ENCODE measurements at places on chromosomes 5 and 9. TPM values are rescaled to one million over a fixed set of nuclear protein-coding genes. Genes with fewer than 3 reads are reported as not detected.

CNTNAP3B gene
- not detected for total RNA-seq

DNA sequence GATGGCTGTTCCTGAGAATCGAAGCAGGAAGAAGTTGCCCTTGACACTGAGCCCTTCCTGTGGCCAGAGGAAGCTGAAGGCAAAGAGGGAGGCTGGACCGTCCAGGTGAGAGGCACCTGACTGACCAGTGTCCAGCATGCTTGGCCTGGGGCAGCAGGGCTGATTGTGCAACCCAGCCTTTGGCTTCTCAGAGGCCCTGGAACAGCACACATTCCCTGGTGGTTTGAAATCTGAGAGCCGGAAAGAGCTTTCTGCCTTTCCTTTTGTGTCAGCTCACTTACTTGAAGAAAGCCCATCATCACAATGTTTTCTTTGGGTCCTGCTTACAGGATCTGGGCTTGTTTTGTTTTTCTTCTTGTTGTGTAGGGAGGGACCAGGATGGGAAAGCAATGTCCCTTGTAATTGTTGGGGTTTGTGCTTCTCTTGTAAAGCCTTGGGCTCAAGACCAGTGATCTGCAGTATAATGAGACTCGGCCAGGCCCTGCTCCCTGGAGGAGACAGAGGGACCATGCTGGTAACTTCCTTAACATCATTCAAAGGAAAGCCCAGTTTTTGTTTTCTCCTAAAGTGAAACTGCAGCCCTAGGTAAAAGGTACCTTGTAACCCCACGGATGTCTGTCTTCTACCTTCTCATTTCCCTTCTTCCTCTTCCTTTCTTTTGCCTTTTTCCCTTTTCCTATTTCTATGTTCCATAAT lies 213.7 kb downstream of the NXNL2 start:
- H3K36me3 ChIP-seq, result no peaks in the 10 kb centered on the region
- H3K4me1 ChIP-seq, result no peaks in the 10 kb centered on the region
- no peak for DNase-seq
- H3K27ac ChIP-seq, result no peak overlapping the region
- peaks cover 11% of the 10 kb centered on the region for H3K27me3 ChIP-seq

PCDHGB2 gene
- 0.10 TPM for total RNA-seq

STK32A gene
- not detected for total RNA-seq

DNA sequence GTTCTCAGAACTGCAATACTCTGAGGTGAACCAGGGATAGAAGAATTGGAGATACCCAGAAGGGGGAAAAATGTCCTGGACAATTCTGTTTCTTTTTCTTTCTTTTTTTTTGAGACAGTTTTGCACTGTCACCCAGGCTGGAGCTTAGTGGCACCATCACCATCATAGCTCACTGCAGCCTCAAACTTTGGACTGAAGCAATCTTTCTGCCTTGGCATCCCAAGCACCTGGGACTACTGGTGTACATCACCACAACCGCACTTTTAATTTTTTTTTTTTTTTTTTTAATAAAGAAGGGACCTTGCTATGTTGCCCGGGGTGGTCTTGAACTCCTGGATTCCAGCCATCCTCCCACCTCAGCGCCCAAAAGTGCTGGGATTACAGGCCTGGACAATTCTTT lies 1.9 kb downstream of the EMB start:
- peaks cover 5% of the 10 kb centered on the region for H3K36me3 ChIP-seq
- peak overlapping the region; percentile 92 for H3K4me3 ChIP-seq

DNA sequence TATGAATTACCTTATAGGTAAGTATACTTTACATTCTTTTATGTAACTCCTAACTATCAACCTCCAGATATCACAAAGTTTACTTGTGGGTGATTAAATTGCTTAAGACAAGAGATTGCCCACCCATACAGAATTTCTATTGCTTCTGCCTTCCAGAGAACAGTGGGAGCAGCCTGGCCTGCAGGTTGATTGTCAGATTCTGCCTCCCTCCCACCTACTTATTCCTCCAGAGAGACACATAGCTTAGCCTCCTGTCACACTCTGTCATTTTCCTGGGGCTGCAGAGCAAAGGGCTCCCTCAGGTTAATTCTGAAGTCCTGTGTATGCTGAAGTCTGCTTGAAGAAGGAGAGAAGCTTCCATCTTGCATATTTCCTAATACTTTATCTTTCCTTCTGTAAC lies 48.5 kb upstream of the DHFR start:
- DNase-seq, result no peak
- H3K4me3 ChIP-seq, result no peak overlapping the region
- H3K4me1 ChIP-seq, result peaks cover 11% of the 10 kb centered on the region
- no peaks in the 10 kb centered on the region for H3K27me3 ChIP-seq

GRCh38 chr5:174338185-174339010 lies 292.9 kb downstream of the NSG2 start:
- no peak overlapping the region for H3K27ac ChIP-seq
- DNase-seq, result no peak
- no peaks in the 10 kb centered on the region for H3K4me1 ChIP-seq
- no peaks in the 10 kb centered on the region for H3K36me3 ChIP-seq
- peaks cover 19% of the 10 kb centered on the region for H3K27me3 ChIP-seq

GRCh38 chr5:100667161-100667630 lies 132.0 kb downstream of the FAM174A start:
- no peaks in the 10 kb centered on the region for H3K27me3 ChIP-seq
- H3K27ac ChIP-seq, result no peak overlapping the region
- no peak overlapping the region for H3K4me3 ChIP-seq
- peaks cover 10% of the 10 kb centered on the region for H3K4me1 ChIP-seq
- no peak for DNase-seq

BAAT gene
- total RNA-seq, result not detected

CDKN2B-AS1 gene
- total RNA-seq, result 0.59 TPM

DNA sequence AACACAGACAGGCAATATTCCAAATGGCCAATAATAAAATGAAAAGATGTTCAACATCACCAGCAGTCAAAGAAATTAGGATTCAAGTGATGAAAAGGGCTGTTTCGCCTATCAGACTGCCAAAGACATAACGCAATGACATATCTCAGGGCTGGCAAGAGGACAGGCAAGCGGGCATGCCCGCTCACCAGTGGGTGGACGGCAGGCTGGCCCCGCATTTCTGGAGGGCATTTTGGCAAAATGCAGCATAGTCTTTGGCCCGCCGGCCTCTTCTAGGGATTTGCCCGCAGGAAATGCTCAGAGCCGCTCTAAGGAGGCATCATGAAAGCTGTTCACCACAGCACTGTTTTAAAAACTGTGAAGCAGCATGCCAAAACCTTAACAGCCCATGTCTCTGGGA lies 1.4 kb upstream of the PPP1R26 start:
- peaks cover 1% of the 10 kb centered on the region for H3K36me3 ChIP-seq
- H3K4me1 ChIP-seq, result peaks cover 9% of the 10 kb centered on the region
- no peak overlapping the region for H3K27ac ChIP-seq
- H3K4me3 ChIP-seq, result peak overlapping the region; percentile 79
- peaks cover 32% of the 10 kb centered on the region for H3K27me3 ChIP-seq

ALDOB gene
- total RNA-seq, result not detected

WDR38 gene
- total RNA-seq, result not detected

DNA sequence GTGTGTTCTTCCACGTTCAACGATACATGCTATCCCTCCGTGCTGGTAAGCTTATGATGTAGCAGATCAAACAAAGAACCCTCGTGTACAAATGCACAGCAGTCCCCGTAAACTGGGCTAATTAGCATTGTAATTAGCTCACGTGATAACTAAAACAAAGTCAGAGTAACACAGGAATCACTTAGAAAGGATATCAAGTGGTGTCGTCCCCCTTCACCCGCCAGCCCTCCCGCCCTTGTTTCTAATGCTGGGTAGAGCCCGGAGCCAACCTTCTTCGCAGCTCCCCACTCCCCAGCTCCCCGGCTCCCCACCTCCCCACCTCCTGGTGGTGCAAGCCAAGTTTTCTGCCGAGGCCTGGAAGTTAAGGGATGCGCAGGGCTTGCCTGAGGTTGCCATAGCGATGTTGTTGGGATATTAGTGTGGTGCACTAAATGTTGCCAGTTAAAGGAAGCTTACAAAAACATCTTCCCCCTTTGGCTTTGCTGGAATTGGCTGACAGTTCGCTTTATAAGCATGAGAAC lies 357.9 kb upstream of the CCNH start:
- H3K4me1 ChIP-seq, result no peaks in the 10 kb centered on the region
- H3K27ac ChIP-seq, result no peak overlapping the region
- no peaks in the 10 kb centered on the region for H3K36me3 ChIP-seq
- peaks cover 19% of the 10 kb centered on the region for H3K27me3 ChIP-seq

DNA sequence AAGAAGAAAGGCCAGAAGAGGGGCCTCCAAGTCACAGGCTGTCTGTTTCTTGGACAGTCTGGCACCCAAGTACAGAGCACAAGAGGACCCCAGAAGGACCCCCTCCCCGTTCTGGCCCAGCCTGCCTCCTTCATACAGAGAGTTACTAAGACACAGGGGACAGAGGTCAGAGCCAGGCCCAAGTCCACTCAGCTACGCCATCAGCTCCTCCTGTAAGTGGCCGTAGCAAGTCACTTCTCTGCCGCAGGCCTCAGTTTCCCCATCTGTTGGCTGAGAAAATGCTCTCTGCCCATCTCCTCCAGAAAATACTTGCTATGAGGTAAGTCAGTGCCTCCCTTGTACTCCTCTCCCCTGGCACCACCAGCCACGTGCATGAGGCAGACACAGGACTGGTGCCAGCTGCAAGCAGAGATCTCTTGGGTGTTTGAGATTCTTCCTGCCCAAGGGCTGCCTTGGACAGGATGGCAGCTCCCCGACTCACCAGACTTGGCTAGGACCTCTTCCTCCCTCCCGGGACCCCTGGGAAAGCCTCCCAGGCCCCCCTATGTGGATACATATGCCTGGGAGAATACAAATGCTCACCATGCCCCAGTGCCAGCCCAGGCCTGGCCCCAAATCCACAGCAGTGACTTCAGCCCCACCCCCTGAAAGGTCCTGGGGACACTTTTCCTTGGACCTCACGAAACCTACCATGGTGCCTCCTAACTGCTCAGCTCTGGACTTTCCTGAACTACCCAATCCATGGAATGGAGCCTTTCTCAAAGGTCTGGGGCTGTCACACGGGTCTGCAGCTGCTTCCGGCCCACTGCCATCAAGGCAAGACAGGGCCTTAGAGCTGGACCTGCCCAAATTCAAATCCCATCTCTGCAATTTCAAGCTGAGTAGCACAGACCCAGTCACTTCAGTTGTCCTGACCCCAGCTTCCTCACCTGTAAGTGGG lies 5.1 kb downstream of the EEIG1 start:
- peaks cover 72% of the 10 kb centered on the region for H3K4me1 ChIP-seq
- H3K36me3 ChIP-seq, result peaks cover 16% of the 10 kb centered on the region
- peak overlapping the region; percentile 96 for H3K4me3 ChIP-seq
- no peaks in the 10 kb centered on the region for H3K27me3 ChIP-seq

FGFR4 gene
- 0.87 TPM for total RNA-seq

All from activated CD4-positive, alpha-beta memory T cell treated with anti-CD3 and anti-CD28 coated beads for 36 hours (primary cell).